Epithelial cell of esophagus (primary cell): ENCODE measurements at places on chromosomes 6 and 20.

DNA sequence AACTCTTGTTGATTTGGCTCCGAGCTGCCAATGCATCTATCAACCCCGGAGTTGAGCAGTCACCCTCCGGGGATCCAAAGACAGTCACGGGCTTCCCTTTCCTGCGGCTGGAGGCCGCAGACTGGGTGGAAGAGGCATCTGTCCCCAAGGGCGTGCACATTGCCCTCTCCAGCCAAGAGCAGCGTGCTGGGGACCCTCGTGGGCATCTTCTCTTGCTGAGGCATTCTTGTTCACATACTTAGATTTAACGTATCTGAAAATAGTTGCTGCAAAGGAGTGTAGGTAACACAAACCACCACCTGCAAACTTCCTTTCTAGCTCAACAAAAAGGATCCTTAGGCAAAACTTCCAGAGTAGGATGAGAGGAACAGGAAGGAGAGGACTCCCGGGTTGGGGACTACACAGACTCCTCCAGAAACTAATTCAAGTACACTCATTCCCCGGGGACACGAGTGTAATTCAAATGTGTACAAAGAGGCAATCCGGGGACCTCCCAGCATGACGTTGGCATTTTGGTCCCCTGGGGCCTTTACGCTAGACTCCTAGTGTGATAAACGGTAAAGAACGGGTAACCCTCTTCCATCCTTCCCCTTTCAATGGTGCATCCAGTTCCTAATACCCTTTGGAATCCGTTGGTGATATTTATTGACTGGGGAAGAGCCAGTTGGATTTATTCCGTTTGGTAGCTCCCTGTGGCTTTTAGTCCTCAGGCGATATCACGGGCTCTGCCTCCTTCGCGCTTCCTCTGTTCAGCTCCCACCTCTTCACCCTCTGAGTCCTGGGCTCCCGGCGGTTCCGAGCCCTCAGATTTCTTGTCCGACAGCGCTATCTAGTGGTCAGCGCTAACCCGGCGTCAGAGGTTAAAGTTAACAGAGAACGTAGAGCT, 2.7 kb upstream of the COL12A1 start:
- DNase-seq, result peak; percentile 78

GRCh38 chr6:133399426-133399825, 158.3 kb downstream of the EYA4 start:
- DNase-seq, result no peak

DNA sequence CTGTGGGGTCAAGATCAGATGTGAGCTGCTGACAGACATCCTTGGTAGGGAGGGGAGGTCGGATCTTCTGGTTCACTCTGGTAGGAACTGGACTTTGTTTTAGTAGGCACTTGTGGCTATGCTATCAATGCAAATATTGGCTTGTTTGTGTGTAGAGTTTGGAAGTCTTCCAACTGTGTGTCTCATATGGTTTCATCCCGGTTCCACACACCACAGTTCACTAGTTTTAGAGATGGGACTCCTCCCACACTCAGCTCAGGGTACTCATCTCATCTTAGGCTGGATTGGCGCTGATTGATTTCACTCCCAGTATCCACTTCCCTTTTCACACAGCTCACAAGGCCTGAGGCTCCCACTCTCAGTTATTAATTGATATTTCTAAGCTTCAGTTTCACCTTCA, 161.3 kb downstream of the THBS2 start:
- DNase-seq, result no peak

DNA sequence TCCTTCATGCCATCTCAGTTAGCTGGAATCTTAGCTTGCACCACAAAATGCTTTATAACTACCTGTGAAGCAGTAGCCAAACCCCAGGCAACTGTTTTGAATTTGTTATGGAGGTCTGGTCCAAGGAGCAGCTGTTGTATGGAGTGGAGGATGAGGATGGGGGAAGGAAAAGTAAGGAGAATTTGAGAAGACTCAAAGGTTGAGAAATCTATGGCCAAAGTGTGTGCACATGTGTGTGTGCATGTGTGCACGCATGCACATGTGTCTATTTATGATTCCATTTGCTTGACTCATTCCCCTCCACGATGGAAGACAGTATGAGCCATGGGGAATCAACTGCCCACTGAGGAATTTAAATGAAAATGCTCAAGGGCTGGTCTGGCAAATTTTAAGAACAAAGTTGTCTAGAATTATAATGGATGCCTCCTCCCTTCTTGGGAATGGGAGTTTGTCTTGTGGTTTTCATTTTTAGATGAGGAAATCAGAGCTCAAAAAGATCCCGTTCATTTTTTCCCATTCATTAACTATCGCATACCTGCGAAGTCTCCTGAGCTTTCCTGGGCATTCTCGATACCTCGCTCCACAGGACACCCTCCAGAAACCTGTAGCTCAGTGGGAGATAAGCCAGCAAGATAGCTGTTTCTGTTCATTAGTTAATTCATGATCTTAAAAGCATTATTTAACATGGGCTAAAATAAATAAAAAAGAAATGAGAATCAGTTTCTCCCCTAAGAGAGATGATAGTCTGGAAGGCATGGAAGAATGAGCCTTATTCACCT, 152.3 kb upstream of the NEDD9 start:
- peak; percentile 13 for DNase-seq

DNA sequence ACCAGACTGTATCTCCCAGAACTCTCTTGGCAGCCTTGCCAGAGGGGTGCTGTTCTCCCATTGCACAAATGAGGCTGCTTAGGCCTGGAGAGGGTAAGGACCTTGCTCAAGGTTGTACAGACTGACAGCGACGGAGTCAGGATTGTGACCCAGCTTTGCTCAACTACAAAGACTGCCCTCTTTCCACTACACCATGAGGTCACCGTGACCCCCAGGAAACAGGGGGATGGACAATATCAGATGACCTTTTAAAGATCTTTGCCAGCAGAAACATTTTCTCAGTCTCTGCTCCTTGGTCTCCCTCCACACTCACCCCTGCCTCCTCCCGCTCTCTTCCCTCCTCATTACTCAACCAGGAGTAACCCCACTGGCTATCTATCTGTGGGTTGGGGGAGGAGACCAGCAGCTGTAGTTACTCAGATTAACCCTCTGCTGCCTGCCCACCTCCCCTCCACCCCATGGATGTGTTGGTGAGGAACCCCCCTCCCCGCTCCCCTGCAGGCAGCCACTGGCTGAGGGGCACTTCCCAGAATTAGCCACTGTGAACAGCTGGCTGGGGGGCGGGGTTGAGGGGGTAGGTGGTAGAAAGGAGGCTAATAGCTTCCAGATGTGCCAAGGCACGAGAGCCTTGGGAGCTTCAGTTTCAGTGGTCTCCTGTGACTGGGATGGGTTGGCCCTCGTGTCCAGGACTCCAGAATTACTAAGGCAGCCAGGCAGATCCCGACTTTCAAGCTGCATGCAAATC, 26.9 kb upstream of the MRPS18A start:
- no peak for DNase-seq

DNA sequence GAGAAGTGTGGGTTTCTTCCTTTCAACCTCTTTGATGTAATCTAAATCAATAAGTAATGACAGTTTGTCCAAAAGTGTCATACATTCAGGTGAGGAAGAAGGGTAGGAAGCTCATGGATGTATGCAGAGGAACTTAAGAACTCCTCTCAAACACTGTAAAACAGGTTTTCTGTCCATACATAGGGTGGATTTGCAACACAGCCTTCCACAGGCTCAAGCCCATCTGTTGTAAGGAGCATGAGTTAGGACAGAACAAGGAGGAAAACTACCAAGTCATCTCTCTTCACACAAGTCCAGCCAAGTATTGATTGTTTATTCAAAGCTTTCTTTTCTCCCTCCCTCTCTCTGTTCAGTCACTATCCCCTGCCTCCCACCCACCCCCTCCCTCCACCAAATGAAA, 49.0 kb upstream of the CDYL start:
- peak; percentile 14 for DNase-seq

- peak; percentile 62 for DNase-seq
Observed at GRCh38 chr6:13813621-13814175, 659 bp downstream of the MCUR1 start.

DNA sequence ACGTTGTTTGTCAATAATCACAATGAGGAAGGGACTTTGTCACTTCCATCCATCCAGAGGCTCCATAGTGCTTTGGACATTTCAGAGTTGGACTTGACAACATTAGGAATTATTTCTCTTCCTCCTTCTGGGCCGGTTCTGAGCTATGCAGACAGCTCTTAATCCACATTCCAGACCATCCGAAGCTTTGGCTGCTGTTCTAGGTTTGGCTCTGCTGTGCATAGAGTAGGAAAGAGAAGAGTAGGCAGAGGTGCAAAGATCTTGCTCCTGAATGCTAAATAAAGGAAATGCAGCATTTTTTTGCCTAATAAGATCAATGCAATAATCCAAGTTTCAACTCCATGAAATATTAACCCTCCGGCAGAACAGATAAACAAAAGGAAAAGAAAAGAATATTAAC, 251.8 kb upstream of the PRND start:
- no peak for DNase-seq

DNA sequence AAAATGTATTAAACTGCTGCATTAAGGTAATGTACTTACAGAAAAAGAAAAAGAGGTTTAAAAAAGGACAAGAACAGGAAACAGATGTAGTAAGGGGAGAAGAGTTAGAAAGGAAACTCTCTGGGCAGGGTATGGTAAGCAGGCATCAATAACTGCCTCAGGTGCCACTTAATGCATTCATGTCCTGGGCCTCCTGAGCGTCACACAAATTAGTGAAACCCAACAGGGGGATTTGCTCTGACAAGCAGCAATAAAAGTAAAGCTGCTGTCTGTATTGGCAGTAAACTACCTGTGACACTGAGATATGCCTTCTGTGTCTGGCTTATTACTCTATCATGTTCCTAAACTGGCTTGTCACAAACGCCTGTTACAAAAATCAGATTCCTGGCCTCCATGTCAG, 1.5 kb upstream of the EFHC1 start:
- DNase-seq, result no peak

DNA sequence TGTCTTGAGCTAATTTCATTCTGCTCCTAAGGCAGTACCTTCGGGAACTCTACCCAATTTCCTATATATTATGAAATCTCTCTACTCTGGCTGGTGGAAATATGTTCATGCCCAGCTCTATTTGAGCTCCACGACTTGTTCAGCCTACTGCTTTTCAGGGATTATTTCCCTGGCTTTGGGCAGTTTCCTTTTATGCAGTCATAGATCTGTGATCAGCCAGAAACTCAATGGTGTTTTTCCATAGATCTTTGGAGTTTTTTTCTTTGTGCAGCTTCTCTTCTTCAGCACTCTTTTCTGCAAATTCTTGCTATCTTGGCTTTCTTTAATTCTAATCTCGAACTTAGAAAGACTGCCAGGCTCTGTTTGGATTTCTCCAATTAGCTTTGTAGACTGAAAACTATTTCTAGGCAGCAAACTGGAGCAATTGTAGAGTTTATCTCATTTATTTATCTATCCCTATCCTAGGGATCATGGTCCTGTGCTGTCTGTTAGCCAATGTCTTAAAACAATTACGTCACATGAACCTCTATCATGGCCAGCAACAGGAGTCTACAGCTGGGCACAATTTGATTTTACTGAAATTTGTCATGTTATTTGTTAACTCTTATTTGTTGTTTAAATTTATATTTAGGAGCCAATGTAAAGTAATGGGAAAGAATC, 328.4 kb downstream of the BCKDHB start:
- DNase-seq, result no peak

DNA sequence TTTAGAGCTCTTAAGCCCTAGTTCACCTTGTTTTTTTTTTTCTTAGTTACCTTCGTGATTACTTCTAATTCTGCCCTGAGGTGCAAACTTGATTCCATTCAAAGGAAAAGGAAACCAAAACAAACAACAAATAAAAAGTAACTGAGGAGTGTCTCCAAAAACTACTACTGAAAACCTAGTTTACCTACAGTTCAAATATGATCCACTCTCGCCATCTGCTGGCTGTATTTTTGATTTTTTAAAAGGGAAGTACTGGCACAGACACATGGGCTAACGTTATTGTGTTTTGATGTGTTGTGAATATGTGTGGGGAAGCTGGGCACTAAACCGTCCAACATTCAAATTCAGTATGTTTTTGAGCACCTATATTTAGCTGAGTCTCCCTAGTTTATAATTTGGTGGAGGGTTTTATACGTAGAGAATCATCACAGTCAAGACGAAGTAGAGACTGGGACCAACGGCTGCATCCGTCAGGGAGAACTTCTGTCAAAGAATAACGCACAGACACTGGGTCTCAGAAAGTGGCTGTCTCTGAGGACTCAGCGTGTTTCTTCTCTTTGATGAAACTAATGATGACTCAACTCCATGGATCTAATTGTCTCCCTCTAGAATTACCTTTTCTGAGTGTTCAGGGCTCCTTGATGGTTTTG, 373.5 kb upstream of the BTBD3 start:
- peak; percentile 79 for DNase-seq

GRCh38 chr20:1205802-1206201, 2.5 kb downstream of the C20orf202 start:
- DNase-seq, result no peak

DNA sequence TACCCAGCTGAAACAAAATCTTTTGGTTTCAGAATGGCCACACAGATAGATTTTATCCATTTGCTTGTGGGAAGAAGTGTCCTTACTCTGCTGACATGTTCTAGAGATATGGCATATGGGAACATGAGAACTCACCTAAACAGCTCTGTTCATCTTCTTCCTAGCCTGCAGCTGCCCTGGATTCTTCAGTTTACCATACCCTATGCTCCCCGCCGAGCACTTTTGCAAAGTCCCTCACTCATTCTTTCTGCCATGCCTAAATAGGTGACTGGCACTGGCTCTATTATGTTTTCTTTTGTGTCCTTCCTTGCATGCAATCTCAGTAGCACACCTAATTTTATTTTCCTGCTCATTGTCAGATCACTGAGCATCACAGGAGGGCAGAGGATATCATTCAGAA, 293.7 kb upstream of the RSPO3 start:
- no peak for DNase-seq

- DNase-seq, result no peak
Observed at GRCh38 chr6:162615016-162615705, 112.4 kb downstream of the PRKN start.

DNA sequence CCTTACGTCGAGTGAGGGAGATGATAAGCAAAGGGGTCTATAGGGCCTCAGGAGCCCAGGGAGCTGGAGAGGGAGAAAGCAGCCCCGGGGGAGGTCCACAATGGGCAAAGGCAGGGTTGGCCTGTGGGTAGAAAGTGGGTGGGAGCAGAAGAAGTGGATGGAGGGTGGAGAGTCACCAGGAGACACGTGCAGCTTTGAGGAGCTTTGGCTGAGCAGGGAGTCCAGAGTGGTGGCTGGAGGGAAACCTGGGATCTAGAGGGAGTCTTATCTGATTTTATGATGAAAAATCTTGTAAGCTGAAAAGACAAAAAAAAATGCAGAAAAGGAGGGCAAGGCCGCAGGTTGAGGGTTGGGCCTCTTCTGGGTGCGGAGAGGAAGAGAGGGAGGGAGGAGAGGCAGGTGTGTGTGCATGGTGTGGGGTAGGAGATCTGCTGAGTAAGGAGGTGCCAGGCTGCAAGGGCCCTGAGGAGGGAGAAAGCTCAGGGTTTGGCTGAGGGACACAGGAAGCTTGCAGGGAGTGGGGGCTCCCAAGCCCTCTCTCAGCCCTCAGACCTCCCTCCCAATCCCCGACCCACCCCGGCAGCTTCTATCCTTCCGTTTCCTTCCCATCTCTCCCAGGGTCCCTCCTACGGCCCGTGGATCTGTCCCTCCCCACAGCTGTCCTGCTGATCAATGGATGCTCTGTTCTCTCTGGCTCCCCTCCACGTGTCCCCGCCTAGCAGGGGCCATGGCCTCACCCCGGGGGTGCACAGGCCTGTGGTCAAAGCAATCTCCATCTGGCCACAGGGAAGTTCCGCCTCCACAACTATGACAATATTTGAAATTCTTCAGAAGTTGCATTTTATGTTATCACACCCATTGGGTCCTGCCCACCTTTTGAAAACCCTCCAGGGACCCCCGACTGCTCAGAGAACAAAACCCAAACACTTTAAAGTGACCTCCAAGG, 17.1 kb upstream of the BPI start:
- DNase-seq, result no peak
